Stimulated activated CD4-positive, alpha-beta T cell treated with anti-CD3 and anti-CD28 coated beads, TNF-alpha, amount 100 ng/mL, for 24 hours (primary cell): ENCODE measurements at places on chromosomes 7 and 10.

DNA sequence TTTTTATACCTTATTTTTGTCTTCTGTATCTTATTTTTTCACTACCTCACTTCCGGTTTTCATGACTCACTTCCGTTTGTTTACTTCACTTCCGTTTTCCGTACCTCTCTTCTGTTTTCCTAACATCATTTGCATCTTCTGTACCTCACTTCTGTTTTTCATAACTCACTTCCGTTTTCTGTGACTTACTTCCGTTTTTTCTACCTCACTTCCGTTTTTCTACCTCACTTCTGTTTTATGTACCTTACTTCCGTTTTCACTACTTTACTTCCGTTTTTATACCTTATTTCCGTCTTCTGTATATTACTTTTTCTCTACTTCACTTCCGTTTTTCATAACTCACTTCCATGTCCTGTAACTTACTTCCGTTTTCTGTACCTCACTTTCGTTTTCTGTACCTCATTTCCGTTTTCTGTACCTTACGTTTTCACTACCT is 492.5 kb upstream of the AKR1E2 start:
- no peak for DNase-seq

DNA sequence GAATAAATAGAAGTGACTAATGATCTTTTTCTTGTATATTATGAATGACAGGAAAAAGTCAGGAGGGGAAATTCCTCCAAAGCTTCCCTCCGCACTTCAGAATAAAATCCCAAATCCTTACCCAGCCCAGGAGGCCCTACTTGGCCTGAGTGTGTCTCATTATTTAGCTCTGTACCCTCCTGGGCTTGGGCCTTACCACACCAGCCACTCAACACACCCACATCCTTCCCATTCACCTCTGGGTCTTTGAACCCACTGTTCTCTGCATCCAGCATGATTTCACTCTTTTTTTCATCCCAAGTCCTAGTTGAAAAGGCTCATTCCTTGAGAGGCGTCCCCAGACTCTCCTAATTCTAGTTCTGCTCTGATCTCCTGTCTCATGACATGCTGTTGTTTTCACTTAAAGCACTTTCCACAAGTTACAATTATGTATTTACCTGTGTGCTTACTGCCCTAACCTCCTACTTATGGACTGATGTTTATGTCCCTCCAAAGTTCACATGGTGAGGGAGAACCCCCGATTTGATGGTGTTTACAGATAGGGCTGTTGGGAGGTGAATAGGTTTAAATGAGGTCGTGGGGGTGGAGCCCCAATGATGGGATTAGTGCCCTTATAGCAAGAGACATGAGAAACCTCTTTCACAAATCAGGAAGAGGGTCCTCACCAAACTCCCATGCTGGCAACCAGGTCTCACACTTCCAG is 6.4 kb downstream of the NOD1 start:
- DNase-seq: no peak

DNA sequence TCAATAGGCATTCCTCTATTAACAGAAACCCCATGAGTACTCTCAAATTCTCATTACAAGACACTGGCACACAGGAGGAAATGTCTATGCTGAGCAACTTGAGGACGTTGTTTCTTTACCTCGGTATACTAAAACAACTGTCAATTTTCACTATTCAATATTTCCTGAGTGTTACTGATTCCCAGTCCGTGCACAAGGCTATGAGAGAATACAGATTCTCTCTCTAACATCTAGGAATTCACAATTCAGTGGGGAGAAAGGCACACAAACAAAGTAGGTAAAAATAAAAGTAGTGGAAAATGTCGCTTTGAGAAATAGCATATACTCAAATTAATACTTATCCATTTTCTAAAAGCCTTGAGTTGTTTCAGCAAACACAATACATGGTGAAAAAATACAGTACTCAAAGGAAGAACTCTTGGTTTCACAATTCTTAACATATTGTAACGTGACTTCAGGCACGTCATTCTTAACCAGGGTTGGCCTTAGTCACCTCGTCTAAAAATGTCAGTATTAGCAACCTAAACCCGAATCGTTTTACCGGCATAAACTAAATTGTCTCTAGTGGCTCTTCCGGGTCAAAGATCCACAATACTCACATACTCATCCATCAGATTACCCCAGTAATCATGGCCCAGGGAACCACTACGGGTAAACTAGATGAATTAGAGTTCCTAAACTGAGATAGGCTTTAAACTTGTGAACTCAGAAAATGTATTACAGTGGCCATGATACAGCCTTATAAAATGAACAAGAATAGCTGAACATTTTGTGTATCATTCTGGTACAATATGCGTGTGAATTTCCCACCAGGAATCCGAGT is 1.5 kb downstream of the IPMK start:
- no peak for DNase-seq

DNA sequence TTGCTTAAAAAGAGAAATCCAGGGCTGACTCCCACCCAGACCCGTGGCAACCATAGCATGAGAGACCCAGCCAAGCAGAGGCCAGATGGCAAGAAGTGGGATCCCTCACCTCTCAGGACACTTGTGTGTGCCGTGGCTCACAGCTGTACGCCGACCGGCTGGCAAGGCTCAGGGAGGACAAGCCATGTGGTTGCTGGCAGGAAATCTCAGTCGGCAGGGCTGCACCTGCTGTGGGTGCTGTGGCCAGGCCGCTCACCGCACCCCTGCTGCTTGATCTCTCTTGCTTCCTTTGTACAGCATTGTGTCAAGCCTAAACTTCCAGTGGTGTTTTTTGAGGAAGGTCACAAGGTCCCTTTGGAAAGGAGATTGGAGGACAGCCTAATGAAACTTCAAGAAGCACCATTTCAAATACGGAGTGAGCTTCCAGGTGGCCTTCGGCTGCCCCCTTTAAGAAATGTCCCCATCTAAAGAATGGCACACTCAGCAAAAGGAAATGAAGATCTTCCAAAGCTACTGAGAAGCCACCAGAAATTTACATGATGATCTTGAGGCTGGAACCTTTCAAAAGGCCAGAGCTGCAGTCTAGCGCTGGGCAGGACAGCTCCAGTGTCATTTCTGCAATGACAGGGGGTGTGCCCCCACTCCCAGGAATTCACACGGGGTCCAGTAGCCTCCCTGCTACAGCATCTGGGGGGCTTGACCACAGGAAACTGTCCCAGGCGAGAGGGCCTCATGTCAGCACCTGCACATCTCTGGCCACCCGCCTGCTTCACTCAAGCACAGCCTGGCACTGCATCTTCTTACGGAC is 409.0 kb upstream of the MGMT start:
- DNase-seq: no peak

DNA sequence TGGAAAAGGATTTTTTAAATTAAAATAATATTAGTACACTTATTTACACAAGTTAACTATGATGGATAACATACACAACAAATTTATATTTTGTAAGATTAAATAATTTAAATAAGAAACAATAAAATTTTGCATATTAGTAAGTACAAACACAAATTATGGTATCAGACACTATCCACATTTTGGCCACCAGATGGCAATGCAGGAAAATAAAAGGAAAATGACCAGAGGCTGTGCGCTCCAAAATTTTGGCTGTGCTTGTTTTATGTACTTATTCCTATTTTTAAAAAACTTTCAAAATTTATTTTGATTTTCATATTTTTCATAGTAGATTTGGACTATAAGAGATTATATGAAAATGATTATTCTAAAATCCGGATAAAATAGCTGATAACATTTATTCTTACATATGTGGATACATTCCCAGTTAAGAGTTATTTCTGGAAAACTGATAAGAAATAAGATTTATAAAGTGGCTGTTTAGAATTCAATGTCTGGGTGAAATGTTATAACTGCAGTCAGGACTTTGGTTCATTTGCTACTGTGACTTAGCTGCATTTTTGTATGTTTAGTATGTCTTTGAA is 274.7 kb upstream of the HGF start:
- DNase-seq: no peak

- no peak for DNase-seq
Observed at GRCh38 chr7:50164559-50165170, 71.6 kb upstream of the ZPBP start.

GRCh38 chr7:138608275-138608674 is 92.9 kb downstream of the SVOPL start:
- DNase-seq: no peak

GRCh38 chr7:74061840-74062539 is 21.6 kb upstream of the LIMK1 start:
- DNase-seq: no peak

GRCh38 chr7:95470452-95470851 is 15.3 kb upstream of the ASB4 start:
- DNase-seq: no peak

DNA sequence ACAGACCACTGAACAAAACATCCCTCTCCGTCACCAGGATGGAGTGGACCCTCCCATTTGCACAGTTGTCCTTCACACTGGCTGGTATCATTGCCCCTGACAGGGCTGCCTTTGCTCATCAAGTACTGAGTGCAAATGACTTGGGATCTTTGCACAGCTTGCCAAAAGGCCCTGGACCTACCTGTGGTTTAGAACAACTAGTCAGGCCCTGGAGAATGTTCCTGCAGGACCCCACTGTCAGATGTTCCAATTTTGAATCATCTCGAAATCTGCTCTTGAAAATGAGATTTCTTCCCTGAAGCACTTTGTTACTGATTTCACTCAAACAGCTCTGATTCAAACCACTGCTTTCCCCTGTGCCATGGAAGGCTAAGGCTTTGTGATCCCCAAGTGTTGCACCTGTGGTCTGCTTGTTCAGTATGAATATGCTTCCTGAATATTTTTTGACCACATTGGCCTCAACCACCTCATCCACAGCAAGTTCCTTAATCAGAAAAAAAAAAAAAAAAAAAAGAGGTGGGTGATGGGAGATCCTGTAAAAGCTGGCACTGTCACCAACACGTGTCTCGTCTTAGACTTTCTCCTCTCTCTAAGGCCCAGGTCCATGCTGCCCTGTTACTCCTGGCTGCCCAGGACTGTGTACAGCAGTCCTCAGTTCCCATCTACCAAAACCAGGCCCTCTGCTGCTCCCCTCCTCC is 2.7 kb upstream of the AOAH start:
- no peak for DNase-seq

DNA sequence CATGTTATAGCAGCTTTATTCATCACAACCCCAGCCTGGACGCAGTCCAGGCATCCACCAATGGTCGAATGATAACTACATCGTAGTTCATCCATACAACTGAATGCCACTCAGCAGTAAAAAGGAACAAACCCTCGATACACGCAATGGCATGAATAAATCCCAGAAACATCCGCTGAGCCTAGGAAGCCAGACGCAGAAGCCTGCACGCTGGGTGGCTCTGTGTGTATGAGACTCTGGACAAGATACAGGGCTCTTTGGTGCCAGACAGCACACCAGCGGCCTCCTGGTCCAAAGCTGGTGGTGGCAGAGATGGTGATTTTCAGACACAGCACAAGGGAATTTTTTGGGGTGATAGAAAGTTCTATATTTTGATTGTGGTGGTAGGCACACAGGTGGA is 10.0 kb upstream of the CRYGN start:
- DNase-seq: no peak

DNA sequence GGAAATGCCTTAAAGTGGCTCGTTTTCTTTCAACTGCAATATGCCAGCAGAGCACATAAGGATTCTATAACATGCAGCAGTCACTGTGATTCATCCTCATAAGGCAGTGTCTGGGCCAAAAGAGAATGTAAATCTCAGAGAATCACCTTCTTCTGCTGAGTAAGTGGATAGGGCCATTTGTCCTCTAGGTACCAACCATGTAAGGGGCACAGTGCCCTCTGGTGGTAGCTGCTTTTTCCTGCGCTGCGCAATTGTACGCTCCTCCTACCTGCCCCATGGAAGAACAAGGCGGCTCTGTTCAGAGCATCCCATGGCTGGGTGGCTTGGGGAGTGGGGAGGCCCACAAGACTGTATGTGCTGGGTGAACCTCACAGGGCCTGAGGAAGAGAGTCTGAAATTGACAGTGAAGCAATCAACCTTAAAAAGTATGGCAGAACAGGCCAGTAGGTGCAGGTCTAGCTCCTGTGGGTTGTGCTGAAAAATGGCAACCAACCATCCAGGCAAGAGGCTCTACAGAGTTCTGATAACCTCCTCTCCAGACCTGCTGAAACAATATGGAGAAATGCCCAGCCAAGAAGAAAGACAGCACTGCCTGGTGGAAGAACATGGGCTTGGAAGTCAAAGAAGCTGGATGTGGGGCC is 78.6 kb upstream of the C10orf90 start:
- DNase-seq: peak; percentile 5

DNA sequence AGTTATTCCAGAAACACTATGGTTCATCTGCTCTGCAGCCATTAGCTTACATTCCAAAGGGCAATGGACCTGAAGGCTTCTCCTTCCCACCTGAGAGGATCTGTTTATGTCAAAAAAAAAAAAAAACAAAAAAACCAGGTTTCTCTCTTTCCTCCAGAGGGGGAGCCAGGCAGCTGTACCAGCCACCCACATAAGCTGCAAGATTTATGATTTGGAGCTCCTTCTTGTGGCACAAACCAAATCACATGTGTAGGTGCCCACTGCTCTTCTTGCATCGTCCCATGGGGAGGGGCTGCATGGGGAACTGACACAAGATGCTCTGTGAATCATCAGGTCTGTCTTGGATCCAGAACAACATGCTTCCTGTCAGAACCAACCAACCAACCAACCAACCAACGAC is 231.6 kb upstream of the IGFBP3 start:
- no peak for DNase-seq

DNA sequence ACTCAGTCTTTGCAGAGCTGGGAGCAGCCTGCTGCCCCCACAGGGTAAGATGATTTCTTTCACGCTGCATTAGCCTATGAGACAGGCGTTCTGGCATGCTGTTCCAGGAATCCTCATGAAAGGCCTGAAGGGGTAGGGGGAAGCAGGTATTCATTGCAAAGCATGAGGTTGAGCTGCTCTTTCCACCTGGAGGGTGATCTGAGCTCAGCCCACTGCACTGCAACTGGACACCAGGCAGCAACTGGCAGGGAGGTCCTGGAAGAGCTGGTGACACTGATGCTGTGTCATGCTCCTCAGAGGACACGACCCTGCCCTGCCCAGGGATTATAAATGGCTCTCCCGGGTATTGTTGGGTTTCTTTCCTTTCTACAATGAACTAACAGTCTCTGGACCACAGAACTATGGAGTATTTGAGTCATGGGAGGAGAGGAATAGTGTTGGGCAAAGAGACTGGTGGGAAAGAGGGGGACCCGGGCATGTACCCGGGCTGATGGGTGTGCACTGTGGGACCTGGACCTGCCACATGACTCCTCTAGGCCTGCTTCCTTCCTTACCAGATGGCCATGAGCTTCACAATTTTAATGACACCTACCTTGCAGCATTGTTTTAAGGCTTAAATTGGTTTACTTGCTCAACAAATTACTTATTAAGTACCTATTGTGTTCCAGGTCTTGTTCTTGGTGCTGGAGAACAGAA is 24.3 kb downstream of the SLC25A28 start:
- DNase-seq: no peak

- no peak for DNase-seq
Observed at GRCh38 chr10:32600317-32600716, 154.4 kb downstream of the CCDC7 start.
